ENCODE measurements at places on chromosomes 3 and 15. TPM values are rescaled to one million over a fixed set of nuclear protein-coding genes. Genes with fewer than 3 reads are reported as not detected.

DNA sequence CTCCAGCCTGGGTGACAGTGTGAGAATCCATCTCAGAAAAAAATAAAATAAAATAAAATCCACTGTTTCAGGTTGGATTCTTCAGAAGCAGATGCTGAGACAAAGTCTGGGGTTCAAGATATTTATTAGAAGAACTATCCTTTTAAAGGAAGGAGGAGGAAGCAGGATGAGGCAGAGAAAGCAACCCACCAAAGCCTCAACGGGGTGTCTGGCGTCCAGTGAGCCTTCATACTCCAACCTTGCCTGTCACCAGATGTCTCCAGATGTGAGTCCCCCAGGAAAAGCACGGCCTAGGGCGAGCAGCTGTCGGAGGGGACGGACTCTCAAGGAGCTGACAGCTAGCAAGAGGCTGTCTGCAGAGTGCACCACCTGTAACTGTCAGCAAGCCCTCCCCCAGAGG, 37.3 kb downstream of the MB21D2 start:
- no peak for DNase-seq
- no peak overlapping the region for H3K27ac ChIP-seq
- no peaks in the 10 kb centered on the region for H3K27me3 ChIP-seq
- H3K36me3 ChIP-seq = no peaks in the 10 kb centered on the region
- no peaks in the 10 kb centered on the region for H3K4me1 ChIP-seq

GRCh38 chr3:52458031-52458760, 2.8 kb downstream of the NISCH start:
- no peak for DNase-seq
- no peak overlapping the region for H3K4me3 ChIP-seq
- no peaks in the 10 kb centered on the region for H3K27me3 ChIP-seq
- H3K36me3 ChIP-seq = peaks cover 26% of the 10 kb centered on the region
- peaks cover 49% of the 10 kb centered on the region for H3K4me1 ChIP-seq

GRCh38 chr3:148223266-148223665, 474.4 kb upstream of the AGTR1 start:
- H3K27me3 ChIP-seq = no peaks in the 10 kb centered on the region
- DNase-seq = no peak
- no peak overlapping the region for H3K27ac ChIP-seq
- H3K36me3 ChIP-seq = no peaks in the 10 kb centered on the region
- H3K4me3 ChIP-seq = no peak overlapping the region
- H3K4me1 ChIP-seq = no peaks in the 10 kb centered on the region

DNA sequence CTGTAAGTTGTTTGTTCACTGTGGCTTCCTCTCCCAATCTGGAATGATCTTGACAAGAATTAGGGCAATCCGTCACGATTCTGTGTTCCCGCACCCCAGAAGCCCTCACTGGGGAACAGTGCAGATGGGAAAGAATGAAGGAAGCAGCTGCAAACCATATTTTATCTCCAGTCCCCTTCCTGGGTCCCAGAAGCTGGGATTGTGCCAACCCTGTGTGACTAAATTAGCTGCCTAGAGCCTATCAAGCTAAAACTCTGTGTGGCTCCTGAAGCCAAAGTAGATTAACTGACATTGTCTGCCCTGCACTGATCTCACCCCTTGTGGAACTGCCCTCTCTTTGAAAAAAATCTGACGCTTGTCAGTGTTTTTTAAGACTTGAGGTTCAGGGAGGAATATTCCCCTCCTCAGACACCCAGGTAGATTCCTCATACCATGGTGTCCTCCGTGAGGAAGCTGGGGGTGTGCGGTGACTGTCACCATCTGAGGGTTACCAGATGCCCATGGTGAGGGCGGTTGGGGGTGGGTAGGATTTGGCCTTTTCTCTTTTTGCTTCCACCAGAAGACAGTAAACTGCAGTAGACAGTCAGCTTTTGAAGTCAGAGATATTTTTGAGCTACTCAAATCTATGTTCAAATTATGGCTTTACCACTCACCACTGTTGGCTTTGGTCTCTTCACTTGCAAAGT, 358.3 kb upstream of the TPM1 start:
- no peak overlapping the region for H3K4me3 ChIP-seq
- DNase-seq = no peak
- no peaks in the 10 kb centered on the region for H3K4me1 ChIP-seq
- H3K27me3 ChIP-seq = peaks cover 5% of the 10 kb centered on the region
- H3K36me3 ChIP-seq = no peaks in the 10 kb centered on the region
- H3K27ac ChIP-seq = no peak overlapping the region

GRCh38 chr3:5051772-5052171, 70.3 kb upstream of the ARL8B start:
- no peak overlapping the region for H3K4me3 ChIP-seq
- DNase-seq = peak; percentile 55
- H3K36me3 ChIP-seq = peaks cover 4% of the 10 kb centered on the region
- no peaks in the 10 kb centered on the region for H3K27me3 ChIP-seq
- peaks cover 43% of the 10 kb centered on the region for H3K4me1 ChIP-seq
- H3K27ac ChIP-seq = peak overlapping the region; percentile 82

GRCh38 chr3:58994746-58995330, 55.0 kb downstream of the CFAP20DC start:
- no peaks in the 10 kb centered on the region for H3K36me3 ChIP-seq
- no peak overlapping the region for H3K27ac ChIP-seq
- peak; percentile 50 for DNase-seq
- peaks cover 1% of the 10 kb centered on the region for H3K27me3 ChIP-seq

DNA sequence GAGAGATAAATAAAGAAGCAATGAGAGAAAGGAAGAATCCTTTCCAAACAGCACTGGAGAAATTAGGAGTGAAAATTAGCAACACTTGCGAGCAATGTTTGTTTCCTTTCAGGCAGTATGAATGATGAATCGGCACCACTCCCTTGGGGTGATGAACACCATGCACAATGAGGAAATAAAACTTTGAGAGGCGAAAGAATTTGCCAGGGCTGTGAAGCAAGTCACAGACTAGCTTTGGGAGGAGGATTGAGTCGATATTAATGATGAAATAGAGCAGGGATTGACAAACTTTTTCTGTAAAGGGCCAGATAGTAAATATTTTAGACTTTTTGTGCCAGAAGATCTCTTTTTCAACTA, 237.7 kb downstream of the AGBL1 start:
- no peak overlapping the region for H3K4me3 ChIP-seq
- H3K27me3 ChIP-seq = peaks cover 12% of the 10 kb centered on the region
- H3K36me3 ChIP-seq = no peaks in the 10 kb centered on the region
- H3K27ac ChIP-seq = no peak overlapping the region

Gene DLL4
- total RNA-seq = not detected

Gene AMT
- 4.4 TPM for total RNA-seq

Gene SLC22A13
- total RNA-seq = 0.31 TPM

Gene TMF1
- 42.1 TPM for total RNA-seq

Gene PRSS50
- not detected for total RNA-seq

Gene CCDC191
- total RNA-seq = 1.5 TPM

Gene SLC41A3
- 23.4 TPM for total RNA-seq

Gene CSTA
- total RNA-seq = not detected
